ENCODE measurements at places on chromosomes 6 and 20.

DNA sequence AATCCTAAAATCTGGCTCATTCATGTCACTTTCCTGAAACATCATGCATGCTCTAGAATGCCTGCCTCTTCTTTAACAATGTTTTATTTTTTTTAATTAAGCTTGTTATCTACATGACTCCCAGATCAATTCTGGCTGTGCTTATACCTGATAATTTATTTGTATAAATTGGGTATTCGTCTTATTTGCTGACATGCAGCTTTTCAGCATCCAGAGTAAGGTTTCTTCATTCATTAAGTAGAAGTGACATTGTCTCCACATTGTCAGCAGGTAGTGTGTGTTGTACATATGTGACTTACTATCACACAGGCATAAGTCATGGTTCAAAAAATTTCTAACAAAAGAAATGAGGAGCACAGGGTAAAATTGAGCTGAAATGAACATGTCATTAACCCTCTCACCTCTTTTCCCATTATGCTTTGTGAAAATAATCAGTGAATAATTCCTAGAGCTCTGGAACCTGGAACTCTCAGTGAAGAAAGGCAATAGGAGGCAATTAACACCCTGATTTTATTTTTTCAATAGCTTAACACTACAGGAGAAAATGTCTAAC is 157.4 kb downstream of the OPRM1 start:
- no peak for DNase-seq

- no peak for DNase-seq
These were observed 28.0 kb upstream of the MCM9 start for GRCh38 chr6:118963003-118963402.

GRCh38 chr6:42532038-42532669 is 31.7 kb upstream of the UBR2 start:
- no peak for DNase-seq

- DNase-seq = no peak
These were observed 245.5 kb downstream of the PACRG start for GRCh38 chr6:162973151-162973872.

DNA sequence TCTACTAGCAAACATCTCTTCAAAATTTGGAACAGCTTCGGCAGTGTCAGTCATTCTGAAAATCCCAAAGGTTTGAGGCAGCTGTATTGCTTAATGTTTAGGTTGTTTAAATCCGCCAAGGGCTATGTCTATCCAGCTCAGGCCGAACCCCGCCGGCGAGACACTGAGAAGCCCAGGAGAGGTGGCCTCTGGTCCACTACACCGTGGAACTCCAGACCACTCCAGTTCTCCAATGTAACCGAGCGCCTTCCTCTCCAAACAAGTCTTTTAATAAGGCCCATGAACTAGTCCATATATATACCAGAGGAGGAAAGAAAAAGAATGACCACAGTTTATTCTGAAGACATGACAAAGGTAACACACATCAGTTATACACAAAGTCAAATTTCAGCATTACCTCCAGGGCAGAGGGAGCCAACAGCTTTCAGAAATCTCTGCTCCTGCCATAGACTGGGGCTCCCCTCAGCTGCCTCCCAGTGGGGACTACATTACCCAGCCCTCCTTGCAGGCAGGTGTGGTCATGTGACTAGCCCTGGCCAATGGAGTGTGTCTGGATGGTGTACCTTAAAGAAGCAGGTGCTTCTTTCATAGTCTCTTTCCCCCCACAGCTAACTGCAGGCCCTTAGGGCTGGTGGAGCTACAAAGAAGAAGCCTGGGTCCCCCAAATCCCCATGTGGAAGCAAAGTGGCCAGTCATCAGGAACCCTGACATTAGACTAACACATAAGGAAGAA is at the start of gene RAMACL:
RAMACL (minus strand) TSS at position 255 of the 733 bp plus-strand sequence; CDS start at position 54, 201 bp downstream.
- no peak for DNase-seq

DNA sequence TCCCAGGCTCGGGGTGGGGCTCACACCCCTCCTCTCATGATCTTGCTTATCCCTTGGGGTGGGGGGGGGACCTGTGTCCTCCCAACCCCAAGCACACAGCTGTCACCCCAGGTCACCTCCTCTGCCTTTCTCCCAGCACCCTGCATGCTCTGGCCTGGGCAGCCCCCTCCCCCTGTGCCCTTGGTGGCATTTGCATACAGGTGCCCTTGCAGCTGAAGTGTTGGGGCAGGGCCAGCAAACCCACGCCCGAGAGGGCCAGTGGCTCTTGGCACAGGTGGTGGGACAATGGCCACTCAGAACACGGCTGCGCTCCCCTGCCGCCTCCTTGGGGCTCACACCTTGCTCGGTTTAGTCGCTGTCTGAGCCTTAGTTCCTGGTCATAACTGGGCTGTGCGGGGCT is 11.3 kb upstream of the MYT1 start:
- no peak for DNase-seq

DNA sequence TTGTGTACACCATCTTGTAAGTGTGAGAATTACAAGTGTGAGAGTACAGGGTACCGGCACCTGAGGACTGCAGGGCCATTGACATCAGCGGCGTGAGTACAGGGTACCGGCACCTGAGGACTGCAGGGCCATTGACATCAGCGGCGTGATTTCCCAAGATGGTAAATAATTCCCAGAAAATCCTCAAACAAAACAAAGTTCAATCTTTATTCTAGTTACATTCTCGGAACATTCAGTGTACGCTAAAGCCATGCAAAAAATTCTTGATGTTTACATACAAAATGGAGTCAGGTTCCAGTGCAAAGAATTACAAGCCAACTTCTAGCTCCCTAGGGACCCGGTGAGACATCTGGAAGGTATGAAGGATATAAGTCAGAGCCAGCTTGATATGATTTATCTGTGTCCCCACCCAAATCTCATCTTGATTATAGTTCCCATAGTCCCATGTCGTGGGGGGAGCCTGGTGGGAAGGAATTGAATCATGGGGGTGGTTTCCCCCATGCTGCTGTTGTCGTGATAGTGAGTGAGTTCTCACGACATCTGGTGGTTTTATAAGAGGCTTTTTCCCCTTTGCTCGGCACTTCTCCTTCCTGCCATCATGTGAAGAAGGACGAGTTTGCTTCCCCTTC is 172.7 kb downstream of the TTLL2 start:
- DNase-seq = no peak

DNA sequence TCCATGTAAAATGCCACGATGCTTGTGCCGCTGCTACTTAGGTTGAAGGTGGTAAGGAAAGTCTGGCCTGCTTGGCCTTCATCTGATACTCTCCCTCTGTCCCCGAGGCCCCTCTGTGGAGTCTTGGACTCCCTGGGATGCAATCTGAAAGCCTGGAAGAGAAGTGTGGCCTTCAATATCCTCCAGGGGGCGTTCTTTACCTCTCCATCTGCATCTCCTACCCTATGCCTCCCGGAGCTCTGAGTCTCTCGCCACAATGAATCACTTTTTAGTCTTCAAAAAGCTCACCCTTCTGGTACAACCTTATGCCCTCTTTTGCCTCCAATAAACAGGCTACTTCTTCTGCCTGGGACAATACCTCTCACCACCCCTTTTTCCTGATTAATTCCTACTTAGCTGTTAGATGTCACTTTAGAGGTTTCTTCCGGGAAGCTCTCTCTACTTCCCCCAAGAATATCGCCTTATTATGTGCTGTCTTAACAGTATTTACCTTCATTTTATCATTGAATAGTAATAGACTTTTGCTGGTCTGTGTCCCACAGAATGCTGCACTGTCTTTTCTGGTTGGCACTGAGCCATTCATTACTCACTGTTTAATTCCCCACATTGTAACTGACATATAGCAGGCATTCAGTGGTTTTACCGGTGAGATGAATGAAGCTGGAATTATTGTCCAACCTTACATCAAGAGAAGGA is 13.9 kb upstream of the ATG5 start:
- no peak for DNase-seq

- DNase-seq = no peak
These were observed 171.3 kb upstream of the AGPAT4 start for GRCh38 chr6:161445021-161445799.

- DNase-seq = no peak
These were observed 54.1 kb upstream of the SHLD1 start for GRCh38 chr20:5696011-5696559.

- DNase-seq = no peak
These were observed 38.7 kb downstream of the NCOA7 start for GRCh38 chr6:125829433-125829832.

DNA sequence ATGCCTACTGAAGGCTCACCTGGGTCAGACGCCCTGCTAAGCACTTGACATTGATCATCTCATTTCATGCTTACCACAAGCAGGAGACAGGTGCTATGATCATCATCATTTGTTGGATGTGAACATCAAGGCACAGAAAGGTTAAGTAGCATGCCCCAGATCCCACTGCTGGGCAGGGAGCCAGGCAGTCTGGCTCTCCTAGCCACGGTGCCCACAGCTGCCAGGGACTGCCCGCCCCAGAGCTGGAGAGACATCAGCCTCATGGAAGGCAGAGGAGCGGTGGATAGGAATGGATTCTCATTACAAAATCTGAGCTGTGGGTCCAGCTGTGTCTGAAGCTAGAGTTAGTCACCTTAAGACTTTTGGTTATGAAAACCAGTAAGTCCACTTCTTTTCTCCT is 3.6 kb downstream of the SULF2 start:
- DNase-seq = no peak

DNA sequence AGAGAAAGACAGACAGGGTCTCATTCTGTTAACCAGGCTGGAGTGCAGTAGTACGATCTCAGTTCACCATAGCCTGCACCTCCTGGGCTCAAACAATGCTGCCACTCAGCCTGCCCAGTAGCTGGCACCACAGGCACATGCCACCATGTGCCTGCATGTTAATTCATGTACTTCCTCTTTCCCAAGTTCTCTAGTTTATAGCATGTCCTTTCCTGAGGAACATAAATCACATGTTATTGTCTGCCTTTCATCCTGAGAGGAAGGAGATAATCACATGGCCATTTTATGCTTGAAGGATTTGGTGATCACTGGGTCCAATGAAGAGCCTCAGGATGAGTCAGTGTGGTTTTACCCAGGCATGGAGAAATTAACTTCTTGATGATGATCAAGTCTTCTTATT is 47.9 kb downstream of the COL11A2 start:
- DNase-seq = no peak

DNA sequence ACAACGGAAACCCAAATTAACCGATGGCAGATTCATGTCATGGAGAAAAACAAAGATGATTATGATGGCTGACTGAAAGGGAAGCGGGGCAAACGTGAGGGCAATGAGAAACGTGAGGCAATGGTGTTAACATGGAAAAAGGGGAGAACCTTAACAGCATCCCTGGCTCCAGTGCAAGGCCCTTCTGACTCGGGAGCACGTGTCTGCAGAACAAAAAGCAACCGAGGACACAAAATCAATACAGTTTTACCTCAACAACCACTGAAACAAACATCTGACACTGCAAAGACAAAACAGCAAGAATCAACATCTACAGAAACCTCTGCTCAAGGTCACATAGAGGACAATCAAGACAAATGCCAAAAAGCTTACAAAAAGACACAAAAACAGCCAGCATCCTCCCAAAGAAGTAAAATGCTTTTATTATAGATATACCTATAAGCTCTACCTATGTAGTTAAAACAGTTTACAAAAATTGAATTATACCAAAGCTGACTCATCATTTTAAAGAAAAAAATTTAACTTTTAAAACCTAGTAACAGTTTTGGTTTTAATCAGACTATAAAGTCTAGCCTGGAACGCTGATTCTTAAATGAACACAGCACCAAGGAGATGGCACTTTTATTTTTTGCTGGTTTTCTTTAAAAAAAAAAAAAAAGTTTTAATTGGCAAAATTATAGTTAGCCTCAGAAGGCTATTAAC is 43.1 kb downstream of the SMLR1 start:
- DNase-seq = no peak

DNA sequence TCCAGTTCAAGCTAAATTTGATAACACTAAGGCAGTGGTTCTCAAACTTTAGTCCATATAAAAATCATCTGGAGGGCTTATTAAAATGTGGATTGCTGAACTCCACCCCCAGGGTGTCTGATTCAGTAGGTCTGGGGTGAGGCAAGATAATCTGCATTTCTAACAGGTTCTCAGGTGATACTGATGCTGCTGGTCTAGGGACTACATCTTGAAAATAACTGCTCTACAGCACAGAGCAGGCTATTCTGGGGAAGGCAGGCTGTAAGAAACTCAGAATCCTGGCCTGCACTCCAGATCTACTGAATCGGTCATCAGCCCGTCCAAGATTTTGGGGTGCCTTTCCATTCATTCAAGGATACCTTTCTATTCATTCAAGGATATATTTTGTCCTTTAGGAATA is 11.5 kb downstream of the CALHM5 start:
- DNase-seq = no peak

- no peak for DNase-seq
These were observed 148.0 kb downstream of the DHX35 start for GRCh38 chr20:39109933-39110818.

DNA sequence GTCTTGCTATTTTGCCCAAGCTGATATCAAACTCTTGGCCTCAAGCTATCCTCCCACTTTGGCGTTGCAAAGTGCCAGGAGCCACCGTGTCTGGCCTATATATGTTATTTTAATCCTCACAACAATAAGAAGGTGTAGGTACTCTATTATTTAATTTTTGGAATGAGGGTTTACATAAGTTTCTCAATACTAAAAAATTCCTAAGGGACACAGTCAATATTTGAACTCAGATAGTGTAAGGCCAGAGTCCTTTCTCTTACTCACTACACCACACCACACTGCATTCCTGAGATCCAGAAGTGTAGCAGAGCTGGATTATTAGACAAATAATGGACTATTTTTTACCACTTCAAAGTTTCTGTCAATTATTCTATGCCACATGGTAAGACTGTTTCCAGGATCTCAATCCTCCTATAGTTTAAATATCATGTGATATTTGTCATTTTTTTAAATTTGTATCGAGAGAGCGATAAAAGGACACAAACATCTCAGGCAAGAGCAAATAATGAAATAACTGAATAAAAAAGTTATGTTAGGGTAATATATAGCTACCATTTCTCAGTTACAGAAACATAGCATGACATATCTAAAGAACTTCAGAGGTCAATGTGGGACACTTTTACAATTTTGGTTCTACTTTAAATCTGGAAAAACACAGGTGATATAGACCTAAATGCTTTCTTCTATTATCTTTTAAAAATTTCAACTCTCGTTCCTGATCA is 162.2 kb upstream of the THEMIS start:
- DNase-seq = no peak

DNA sequence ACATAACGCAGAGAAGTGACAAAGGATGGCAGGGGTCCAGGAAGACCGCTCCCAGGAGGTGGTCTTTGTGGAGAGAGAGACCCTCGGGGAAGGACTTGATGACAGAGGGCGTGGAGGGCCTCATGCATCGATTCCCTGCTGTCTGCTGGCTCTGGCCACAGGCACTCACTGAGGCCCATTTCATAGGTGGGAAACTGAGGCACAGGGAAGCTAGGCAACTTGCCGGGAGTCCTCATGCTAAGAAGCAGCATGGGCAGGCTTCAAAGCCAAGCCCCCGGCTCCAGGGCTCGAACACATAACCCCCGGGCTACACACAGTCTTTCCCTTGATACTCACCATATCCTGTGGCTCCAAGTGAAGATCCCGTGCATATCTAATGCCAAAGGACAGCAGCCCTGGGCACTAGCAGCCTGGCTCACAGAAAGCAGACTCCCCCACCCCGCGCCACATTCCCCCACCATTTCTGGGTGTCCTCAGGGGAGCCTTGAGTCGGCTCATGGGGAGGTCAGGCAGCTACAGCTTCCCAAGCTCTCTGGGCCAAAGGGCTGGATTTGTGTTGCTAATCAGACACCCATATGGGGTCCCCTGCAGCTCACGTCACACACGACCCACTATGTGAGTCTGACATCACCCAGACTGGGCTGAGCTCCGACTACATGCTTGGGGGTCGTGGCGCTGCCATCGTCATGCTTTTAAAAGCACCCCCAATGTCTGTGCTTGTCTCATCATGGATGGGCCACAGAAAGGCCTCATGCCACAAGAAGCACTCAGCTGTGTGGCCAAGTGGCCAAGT is 130.9 kb upstream of the PMEPA1 start:
- no peak for DNase-seq

Data from activated CD4-positive, CD25-positive, alpha-beta regulatory T cell treated with anti-CD3 and anti-CD28 coated beads, Interleukin-2, amount 50 U/mL, for 16 hours (primary cell).